HS-5 (cell line): ENCODE measurements at places on chromosomes 12 and 14.

GRCh38 chr14:93986955-93987354 lies 10.1 kb upstream of the CCDC197 start:
- no peak for DNase-seq

GRCh38 chr14:50319721-50320120 lies 7.6 kb downstream of the DMAC2L start:
- DNase-seq: no peak

GRCh38 chr14:93832665-93833064 lies 44.4 kb upstream of the PRIMA1 start:
- DNase-seq: no peak

DNA sequence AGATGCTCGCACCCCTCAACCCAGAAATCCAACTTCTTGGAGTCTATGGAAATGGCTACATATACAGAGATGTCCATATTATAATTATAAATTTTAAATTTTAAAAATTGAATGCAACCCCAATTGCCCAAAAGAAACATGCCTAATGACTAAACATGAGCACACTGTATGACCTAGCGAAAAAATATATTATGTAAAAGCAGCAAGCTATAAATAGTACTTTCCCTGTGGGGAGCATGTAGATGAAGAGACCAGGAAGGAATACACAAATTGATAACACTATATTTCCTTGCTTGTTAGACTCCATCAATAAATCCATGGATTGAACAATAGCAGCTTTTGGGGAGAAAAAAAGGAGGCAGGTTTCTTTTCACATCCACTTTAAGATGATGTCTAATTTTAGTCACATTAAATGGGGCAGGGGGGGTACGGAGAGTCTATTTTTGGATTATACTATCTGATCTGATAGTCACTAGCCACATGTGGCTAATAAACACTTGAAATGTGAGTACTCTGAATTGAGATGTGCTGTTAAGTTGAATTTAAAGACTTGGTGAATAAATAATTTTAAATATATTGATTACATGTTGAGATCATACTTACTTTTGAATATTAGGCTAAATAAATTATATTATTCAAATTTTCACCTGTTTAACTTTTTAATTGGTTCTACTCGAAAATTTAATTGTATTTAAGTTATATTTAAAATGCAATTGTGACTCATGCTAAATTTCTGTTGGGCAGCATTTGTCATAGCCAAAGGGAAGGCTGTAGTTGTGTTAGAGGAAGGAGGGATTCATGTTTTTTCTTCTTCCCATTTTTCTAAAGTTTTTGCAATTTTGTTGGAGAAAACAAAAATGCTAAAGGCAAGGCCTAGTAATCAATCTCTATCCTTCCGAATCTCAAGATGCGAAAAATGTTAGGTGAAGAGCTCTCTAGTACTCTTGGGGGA lies 17.5 kb downstream of the MAX start:
- no peak for DNase-seq

GRCh38 chr12:97943359-97943758 lies 480.8 kb downstream of the RMST start:
- DNase-seq: no peak
